ELF-1 (cell line): ENCODE measurements at places on chromosomes 3 and 15.

- no peak for DNase-seq
Observed at GRCh38 chr3:122268257-122269024, 56.6 kb upstream of the CSTA start.

GRCh38 chr15:67190326-67190725 is 64.1 kb downstream of the AAGAB start:
- no peak for DNase-seq

DNA sequence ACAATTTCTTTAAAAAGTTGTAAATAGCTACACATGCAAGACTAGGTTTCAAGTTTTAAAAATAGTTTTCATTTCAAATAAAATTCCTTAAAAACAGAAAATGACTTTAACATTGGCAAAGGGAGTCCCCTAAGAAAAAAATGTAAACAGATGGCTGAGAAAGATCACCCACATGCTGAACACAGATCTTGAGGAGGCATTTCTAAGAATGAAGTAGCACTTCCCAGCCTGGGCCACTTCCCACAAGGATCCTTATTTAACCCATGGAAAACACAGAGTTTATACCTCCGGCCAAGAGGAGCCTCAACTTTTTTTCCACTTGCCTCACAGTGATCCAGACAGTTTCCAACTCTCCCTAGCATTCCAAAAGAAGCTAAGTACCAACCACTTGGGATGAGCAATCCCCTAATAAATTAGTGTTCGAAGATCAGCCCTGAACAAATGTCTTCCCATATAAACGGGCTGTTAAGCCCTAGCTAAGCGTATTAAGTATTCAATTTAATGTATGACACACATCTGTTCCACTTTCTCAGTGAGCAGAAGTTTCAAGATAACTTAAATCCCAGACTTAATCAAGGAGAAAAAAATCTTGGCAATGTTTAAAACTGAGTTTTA is 61.4 kb downstream of the GADL1 start:
- no peak for DNase-seq

DNA sequence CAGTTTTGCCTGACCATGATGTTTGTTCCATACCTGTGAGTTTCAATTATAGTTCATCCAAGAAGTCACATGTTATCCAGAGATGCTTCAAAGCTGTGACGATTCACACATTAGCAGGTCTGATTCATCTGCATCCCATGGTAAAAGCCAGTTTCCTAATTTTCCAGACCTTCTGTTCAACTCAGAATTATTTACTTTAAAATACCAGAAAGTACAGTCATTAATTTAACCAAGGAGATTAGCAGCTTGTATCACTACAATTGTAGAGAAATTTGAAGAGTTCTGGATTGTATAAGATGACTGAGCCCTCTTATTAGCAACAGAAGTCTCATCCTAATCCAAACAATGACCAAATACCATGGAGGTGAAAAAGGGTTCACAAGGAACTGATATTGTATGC is 76.1 kb upstream of the THBS1 start:
- DNase-seq = no peak

DNA sequence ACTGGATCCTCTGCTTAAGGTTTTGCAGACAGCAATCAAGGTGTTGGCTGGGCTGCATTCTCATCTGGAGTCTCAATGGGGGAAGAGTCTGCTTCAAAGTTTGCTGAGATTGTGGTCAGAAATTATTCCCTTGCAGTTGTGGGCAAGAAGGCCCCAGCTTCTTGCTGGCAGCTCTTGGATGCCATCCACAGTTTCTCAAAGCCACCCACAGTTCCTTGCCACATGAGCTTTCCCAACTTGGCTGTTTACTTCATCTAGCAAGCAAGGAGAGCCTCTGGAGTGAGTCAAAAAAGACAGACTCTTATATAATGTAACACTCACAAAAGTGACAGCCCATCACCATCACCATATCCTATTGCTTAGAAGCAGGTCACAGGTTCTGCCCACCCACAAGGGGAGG is 62.1 kb upstream of the ABHD2 start:
- DNase-seq = no peak

DNA sequence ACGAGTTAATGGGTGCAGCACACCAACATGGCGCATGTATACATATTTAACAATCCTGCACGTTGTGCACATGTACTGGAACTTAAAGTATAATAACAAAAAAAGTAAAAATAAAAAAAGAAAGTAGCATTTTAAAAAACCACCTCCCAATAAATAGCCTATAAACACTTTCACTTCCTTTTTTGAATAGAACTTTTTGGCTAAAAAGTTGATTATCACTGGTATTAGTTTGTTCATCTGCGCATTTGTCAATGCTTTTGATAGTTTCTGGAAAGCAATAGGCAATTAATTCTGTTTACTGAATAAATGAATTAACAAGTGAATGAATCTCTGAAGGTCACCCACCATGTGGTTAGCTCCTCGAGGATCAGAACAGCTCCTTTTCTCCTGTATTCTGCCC is 179.9 kb downstream of the SLC9A9 start:
- no peak for DNase-seq

GRCh38 chr3:123449997-123450604 is 1.2 kb upstream of the ADCY5 start:
- no peak for DNase-seq

- no peak for DNase-seq
Observed at GRCh38 chr15:78093242-78094020, 1.1 kb downstream of the SH2D7 start.

GRCh38 chr3:8738639-8739038 is 5.0 kb downstream of the CAV3 start:
- DNase-seq = no peak
